ENCODE measurements at places on chromosomes 12 and 14.

- DNase-seq: no peak
Measured at GRCh38 chr12:5582018-5582417, 150.1 kb downstream of the NTF3 start.

DNA sequence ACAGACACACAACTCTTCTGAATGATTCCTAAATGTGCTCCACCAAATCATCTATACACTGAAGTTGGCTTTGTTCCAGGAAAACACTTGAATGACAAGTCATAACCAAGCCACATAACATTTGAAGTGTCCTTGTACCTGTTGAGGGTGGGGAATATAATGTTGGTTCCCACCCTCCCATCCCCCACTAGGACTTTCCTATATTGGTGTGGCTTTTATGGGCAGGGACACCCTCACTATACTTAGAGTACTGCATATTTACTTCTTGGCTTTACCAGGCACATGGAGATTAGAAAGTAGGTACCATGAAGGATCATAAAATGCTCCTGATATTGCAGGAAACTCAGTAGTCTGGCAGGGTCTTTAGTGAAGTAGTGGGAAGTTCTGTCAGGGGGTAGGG is 9.7 kb upstream of the BHLHE41 start:
- DNase-seq: no peak

GRCh38 chr12:50061171-50061570 is 3.8 kb downstream of the ASIC1 start:
- DNase-seq: no peak

- DNase-seq: no peak
Measured at GRCh38 chr12:133120385-133121191, 9.5 kb downstream of the ZNF891 start.

Measured in GM12878 (cell line).